ENCODE measurements at places on chromosomes 11 and 22.

GRCh38 chr22:37267661-37268413 lies 14.5 kb upstream of the CYTH4 start:
- no peak for DNase-seq

GRCh38 chr11:123351375-123351774 lies 78.7 kb upstream of the GRAMD1B start:
- no peak for DNase-seq

GRCh38 chr11:130002352-130002845 lies at the start of gene PRDM10:
Gene PRDM10 (minus strand): TSS chr11:130002835. CDS start chr11:129960964, 41,871 bp downstream.
- DNase-seq, result peak; percentile 95

GRCh38 chr11:12074529-12075195 lies 35.7 kb upstream of the MICAL2 start:
- no peak for DNase-seq

DNA sequence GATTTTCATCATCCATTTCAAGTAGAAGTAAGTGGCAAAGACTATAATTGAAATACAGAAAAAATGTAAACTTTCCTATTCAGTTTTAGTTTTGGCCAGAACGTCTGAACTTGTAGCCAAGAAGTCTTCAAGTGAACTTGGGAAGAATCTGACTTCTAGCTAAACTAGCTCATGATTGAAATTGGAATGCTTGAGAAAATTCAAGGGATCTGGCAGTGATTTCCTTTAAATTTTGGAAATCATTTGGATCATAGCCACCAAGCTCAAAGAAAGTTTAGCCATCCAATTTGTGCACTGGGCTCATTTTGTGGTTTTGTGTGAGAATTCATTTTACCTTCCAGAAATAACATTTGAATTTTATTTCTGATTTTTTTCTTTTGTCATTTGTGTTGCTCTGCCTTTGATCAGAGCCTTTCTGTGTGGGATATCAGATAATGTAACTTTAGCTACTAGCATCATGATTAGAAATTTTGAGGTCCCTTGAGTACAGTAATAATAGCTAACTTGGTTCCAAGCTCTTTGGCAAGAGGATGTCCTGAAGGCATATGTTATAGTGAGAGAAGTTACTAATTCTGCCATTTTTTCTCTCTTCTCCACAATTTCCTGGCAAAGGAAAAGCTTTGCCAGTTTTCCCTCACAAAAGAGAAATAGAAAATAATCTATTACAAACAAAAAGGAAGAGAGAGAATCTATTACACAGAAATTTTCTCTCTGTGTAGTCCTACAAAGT lies 2123.7 kb upstream of the RAG2 start:
- DNase-seq, result no peak

DNA sequence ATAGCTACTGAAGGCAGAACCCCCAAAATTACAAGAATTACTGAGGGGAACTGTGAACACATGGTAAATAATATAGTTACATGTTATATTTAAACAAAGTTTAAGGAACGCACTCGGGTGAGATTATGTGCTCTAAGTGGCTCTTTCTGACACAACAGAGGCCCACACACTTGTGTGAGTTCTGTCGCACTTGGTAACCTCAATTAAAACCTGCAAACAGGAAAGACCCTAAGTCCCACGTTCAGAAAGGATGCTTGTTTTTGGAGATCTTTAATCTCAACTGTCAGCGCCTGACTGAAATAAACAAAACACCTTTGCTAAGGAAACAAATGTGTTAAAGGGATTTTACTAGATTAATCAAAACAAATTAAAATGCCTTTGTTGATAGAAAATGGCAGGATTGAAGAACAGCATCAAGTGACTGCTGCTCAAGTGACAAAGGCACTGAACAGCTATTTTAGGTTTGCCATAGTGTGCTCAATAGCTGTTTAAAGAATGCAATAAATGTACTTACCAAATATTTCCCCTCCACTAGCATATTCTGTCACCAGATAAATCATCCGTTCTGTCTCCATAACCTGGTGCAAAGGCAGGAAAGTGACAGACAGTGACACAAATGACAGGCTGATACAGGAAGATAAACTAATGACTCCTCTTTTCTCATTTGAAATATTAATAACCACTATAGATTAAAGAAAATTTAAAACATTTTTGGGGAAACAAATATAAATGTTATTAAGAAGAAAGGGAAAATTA lies 116.3 kb upstream of the APOA1 start:
- no peak for DNase-seq

GRCh38 chr22:49738006-49738405 lies 89.7 kb downstream of the BRD1 start:
- no peak for DNase-seq

DNA sequence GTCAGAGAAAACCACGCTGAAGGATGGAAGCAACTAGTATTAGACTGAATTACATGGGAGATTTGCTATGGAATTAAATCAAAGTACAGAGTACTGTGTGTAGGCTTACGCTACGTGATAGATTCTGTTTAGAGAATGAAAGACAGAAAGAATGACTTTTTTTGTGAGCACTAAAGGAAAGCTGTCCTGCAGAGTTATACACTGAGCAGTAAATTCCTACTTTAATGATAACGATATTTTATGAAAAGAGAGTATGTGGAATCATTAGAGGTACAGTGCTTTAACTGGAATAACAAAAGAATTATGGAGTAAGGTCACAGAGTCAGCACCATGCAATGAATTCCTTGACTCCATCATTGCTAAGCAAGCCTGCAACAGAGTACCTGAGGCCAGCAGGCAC lies 295.3 kb upstream of the SYN3 start:
- DNase-seq, result no peak
